CD8-positive, alpha-beta memory T cell (primary cell): ENCODE measurements at places on chromosomes 4 and X. TPM values are rescaled to one million over a fixed set of nuclear protein-coding genes. Genes with fewer than 3 reads are reported as not detected.

GRCh38 chr4:1077711-1078477 is 35.5 kb downstream of the RNF212 start:
- DNase-seq = no peak

DNA sequence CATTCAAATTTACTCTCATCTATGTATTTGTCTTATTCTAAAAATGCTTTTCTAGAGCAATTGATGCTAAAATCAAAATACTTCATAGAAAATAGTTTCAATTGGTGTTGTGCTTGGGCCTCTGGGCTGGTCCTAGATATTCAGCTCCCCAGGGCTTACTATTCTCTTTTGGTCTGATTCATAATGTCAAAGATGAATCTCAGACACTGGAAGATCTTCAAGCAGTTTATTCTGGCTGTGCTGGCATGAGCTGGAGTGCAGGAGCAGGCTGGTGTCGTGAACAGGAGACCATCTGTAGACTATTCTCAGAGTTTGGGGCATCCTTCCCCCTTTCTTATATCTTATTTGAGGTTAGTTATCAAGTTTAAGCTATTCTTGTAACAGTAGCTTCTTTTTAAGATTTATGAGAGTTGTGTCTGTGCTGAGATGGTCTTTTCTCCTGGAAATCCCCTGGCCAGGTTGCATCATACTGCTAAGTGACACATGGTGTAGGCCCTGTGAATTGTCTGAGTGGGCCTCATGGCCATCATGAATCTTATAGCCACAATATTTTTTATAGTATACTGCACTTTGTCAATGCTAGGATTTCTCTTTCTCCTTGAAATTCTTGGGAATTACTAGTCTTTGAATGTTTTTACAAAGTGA is 1624.0 kb upstream of the IGFBP7 start:
- DNase-seq = no peak

DNA sequence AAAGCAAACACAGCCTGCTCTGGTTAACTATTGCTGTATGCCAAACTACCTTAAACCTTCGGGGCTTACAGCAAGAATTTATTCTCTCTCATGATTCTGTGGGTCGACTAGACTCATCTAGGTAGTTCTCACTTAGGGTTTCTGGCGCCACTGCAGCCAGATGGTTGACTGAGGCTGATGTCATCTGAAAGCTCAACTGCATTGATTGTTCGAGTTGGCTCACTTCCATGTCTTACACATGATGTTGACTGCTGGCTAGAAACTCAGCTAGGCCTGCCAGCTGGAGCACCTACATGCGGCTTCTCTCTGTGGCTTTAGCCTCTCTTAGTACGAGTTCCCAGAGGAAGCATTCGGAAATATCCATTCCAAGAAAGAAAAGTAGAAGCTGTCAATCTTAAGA is 103.2 kb downstream of the SRPX start:
- no peak for DNase-seq

DNA sequence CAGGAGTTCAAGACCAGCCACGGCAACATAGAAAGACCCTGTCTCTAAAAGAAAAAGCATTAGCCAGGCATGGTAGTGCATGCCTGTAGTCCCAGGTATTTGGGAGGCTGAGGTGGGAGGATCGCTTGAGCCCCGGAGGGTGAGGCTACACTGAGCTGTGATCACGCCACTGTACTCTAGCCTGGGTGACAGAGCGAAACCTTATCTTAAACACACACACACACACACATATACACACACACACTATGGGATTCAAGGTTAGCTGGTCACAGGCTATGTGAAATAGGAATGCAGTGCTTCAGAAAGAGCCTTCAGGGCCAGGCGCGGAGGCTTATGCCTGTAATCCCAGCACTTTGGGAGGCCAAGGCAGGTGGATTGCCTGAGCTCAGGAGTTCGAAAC is 23.5 kb downstream of the NLGN3 start:
- no peak for DNase-seq

DNA sequence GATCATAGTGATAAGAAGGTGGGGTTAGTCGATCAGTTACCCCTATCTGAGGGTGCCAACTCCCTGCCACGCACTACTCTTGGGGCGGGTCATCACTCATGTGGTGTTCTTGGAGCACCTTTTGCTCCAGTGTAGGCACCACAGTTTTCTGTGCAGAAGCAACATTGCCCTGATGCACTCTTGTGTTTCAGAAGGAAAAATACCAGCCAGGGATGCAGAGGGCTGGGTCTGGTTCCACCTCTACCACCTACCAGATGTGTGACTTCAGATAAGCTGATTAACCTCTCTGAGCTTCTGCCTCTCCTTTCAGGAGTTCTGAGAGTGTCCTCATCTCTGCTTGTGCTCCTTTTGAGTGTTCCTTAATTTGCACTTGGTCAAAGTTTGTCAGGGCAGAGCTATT is 29.9 kb upstream of the PROM1 start:
- DNase-seq = no peak

DNA sequence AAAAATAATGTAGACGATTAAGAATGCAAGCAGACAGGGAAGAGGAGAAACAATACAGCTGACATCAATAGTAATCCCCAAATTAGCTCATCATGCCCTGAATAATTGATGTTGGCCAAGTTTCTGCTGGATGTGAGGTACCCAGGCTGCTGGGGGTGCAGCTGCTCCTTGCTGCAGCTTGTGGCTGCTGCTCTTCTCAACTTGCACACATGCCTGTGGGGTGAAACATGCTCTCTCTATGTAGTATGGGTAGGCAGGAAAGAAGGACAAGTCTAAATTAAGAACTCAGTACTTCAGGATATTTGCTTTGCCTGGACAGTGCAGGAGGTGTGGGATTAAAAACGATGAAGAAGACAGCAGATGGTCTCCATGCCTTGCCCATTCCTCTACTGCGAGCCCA is 16.7 kb downstream of the EDA2R start:
- no peak for DNase-seq

DNA sequence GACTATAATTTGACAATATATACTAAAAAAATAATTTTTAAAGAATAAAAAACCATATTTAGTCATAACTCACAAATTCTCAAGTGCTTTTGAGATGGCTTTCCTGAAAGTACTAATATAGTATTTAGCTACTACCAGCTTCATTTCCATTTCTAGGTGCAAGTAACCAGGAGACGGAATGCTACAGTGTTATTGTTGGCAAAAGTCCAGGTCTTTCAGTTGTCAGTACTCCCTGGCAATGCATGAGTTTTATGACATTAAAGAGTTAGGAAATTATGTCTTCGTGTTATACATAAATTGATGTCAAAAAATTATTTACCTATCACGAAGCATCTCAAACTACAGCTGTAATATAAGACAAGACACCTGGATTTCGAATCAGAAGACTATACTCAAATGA is 45.0 kb downstream of the TMEM47 start:
- DNase-seq = no peak

The ARR3 gene
- not detected for total RNA-seq

- DNase-seq = no peak
Measured at GRCh38 chr4:69092190-69092589, 4.1 kb upstream of the UGT2B7 start.

GRCh38 chr4:162891788-162892707 is 274.6 kb downstream of the NAF1 start:
- no peak for DNase-seq

GRCh38 chrX:115134382-115134781 is 54.8 kb upstream of the RBMXL3 start:
- no peak for DNase-seq

DNA sequence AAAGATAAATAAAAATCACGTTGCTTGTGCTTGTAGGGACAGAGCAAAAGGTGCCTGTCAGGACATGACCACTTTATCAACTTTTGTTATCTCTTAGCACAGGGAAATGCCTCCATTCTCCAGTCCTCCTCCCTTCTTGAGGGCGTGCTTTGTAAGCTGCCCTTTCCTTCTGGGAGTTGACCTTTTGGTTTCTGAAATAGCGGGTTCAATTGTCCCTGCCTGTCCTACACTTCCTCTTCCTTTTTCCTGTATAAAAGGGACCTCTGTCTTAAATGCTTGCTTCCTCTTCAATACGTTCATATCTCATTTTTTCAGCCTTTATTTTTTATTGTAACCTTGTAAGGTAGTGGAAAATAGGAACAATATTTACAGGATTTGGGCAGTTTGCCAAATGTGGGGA is 153.5 kb downstream of the SH3BGRL start:
- no peak for DNase-seq

DNA sequence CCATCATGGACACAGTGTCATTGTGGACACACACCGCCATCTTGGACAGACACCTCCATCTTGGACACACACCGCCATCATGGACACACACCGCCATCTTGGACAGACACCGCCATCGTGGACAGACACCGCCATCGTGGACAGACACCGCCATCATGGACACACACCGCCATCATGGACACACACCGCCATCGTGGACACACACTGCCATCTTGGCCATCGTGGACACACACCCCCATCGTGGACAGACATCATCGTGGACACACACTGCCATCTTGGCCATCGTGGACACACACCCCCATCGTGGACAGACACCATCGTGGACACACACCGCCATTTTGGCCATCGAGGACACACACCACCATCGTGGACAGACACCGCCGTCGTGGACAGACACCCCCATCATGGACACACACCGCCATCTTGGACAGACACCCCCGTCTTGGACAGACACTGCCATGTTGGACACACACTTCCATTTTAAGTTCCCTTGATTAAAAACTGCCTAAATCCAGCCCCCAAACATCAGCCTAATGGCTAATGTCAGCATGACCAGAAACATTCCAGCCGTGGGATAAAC is 9.1 kb downstream of the ASMTL start:
- DNase-seq = no peak

The TEX13B gene
- not detected for total RNA-seq
